ENCODE measurements at places on chromosomes 11 and 22. TPM values are rescaled to one million over a fixed set of nuclear protein-coding genes. Genes with fewer than 3 reads are reported as not detected.

DNA sequence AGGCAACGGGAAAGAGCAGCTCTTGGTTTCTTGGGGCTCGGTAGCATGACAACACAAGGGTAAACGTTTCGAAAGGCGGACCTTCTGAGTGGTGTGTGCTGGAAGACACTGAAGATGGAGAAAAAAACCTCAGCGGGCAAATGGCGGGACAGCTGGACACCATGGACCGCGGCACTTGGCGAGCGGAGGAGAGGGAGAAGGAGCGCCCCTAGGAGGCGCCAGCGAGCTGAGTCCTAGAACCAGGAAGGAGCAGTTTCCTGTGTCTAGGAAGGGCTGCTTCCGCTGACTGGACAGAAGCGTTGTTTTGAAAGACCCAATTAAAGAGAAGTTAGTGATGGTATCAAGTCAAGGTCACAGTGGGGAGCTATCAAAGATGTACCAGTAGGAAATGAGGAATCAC lies 44.0 kb upstream of the OPCML start:
- H3K27me3 ChIP-seq = no peaks in the 10 kb centered on the region
- peaks cover 3% of the 10 kb centered on the region for H3K4me1 ChIP-seq
- H3K27ac ChIP-seq = no peak overlapping the region
- H3K36me3 ChIP-seq = no peaks in the 10 kb centered on the region
- H3K4me3 ChIP-seq = no peak overlapping the region

DNA sequence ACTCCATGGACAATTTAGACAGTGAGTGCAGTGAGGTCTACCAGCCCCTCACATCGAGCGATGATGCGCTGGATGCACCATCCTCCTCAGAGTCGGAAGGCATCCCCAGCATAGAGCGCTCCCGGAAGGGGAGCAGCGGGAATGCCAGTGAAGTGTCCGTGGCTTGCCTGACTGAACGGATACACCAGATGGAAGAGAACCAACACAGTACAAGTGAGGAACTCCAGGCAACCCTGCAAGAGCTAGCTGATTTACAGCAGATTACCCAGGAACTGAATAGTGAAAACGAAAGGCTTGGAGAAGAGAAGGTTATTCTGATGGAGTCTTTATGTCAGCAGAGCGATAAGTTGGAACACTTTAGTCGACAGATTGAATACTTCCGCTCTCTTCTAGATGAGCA lies 51.4 kb downstream of the SPECC1L start:
- H3K4me3 ChIP-seq = no peak overlapping the region
- no peak overlapping the region for H3K27ac ChIP-seq
- DNase-seq = no peak
- H3K36me3 ChIP-seq = peaks cover 26% of the 10 kb centered on the region
- H3K27me3 ChIP-seq = no peaks in the 10 kb centered on the region
- peaks cover 11% of the 10 kb centered on the region for H3K4me1 ChIP-seq

- no peaks in the 10 kb centered on the region for H3K36me3 ChIP-seq
- H3K27ac ChIP-seq = no peak overlapping the region
- H3K4me1 ChIP-seq = no peaks in the 10 kb centered on the region
These were observed 129.1 kb downstream of the COMMD9 start for GRCh38 chr11:36160091-36160490.

- H3K4me1 ChIP-seq = peaks cover 63% of the 10 kb centered on the region
- peak overlapping the region; percentile 70 for H3K4me3 ChIP-seq
- H3K27ac ChIP-seq = peak overlapping the region; percentile 96
- peaks cover 15% of the 10 kb centered on the region for H3K36me3 ChIP-seq
- peak; percentile 65 for DNase-seq
These were observed 41.4 kb upstream of the ST14 start for GRCh38 chr11:130118165-130118564.

DNA sequence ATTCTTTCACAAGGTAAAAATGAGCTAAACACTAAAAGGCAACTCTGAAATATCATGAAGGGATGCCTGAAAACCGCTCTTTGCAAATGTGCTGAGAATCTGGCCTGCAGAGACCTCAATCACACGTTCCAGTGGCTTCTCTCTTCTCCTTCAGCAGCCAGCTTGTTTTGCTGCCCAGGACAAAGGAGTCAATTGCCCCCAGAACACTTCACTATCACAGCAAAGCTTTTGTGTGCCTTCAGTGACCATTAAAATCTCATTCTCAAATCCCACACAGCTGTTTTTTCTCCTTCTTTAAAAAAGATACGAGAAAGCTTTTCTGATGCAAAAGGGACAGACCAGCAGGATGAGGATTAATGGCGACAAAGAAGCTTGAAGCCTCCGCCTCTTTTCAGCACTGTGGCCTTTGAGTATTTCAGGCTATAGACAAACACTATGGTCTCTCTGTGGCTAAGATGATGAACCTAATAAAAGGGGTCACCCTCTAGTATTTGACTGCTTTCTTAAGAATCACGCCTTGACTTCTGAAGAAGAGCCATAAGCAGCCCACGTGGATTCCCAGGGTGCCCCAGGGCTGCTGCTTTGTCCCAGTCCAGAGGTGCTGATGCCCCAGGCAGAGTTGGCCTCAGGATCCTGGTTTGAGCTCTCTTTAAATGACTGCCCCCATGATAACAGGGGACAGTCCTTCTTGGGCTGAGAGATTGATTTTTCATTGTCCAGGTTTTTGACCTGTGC lies 33.4 kb upstream of the NRIP3 start:
- H3K27me3 ChIP-seq = peaks cover 6% of the 10 kb centered on the region
- no peaks in the 10 kb centered on the region for H3K4me1 ChIP-seq
- no peak overlapping the region for H3K27ac ChIP-seq

SLC22A12 gene
- polyA plus RNA-seq = not detected

GNG3 gene
- 21.2 TPM for polyA plus RNA-seq

GRCh38 chr11:60362241-60362640 lies 16.1 kb upstream of the MS4A7 start:
- no peaks in the 10 kb centered on the region for H3K27me3 ChIP-seq
- DNase-seq = no peak
- peaks cover 46% of the 10 kb centered on the region for H3K4me1 ChIP-seq

GRCh38 chr11:1773131-1773993 lies 9.6 kb upstream of the CTSD start:
- H3K27me3 ChIP-seq = peaks cover 68% of the 10 kb centered on the region
- no peak overlapping the region for H3K4me3 ChIP-seq
- DNase-seq = no peak
- H3K27ac ChIP-seq = no peak overlapping the region
- peaks cover 6% of the 10 kb centered on the region for H3K4me1 ChIP-seq

GRCh38 chr11:20656901-20657300 lies 12.5 kb upstream of the NELL1 start:
- H3K4me3 ChIP-seq = no peak overlapping the region
- no peak overlapping the region for H3K27ac ChIP-seq
- no peak for DNase-seq

GRCh38 chr11:67640021-67640757 lies 626 bp upstream of the TBX10 start:
- H3K4me1 ChIP-seq = peaks cover 21% of the 10 kb centered on the region
- no peaks in the 10 kb centered on the region for H3K27me3 ChIP-seq
- H3K4me3 ChIP-seq = no peak overlapping the region
- peak; percentile 55 for DNase-seq

GRCh38 chr11:3186166-3186953 lies 21.2 kb upstream of the OSBPL5 start:
- H3K4me1 ChIP-seq = no peaks in the 10 kb centered on the region
- no peak for DNase-seq
- H3K36me3 ChIP-seq = no peaks in the 10 kb centered on the region
- H3K27ac ChIP-seq = no peak overlapping the region
- H3K4me3 ChIP-seq = no peak overlapping the region

OR8D4 gene
- not detected for polyA plus RNA-seq

DNA sequence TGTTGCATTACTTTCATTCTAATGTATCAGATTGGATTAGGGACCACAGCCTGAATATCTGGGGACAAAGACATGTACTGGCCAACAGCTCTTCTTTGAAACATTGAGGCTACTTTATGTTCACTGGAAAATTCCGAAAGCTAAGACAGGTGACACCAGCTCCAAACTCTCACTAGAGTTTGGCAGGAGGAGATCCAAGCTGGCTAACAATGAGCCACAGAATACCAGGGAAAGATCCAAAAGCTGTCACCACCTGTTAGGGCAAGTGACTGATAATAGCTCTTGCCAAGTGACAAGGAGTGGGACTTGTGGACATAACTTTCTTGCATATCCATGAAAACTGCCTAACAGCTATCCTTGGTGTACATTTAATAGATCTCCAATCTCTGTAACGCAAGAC lies 333.3 kb downstream of the TTC28 start:
- no peak for DNase-seq
- no peaks in the 10 kb centered on the region for H3K36me3 ChIP-seq
- no peaks in the 10 kb centered on the region for H3K4me1 ChIP-seq
- no peaks in the 10 kb centered on the region for H3K27me3 ChIP-seq
- H3K27ac ChIP-seq = no peak overlapping the region

Data from naive B cell (primary cell).